ENCODE measurements at places on chromosomes 7 and 10. TPM values are rescaled to one million over a fixed set of nuclear protein-coding genes. Genes with fewer than 3 reads are reported as not detected.

Gene AS3MT
- polyA plus RNA-seq: 23.2 TPM

Gene MAP3K8
- polyA plus RNA-seq: 8.8 TPM

Gene PDZD8
- 39.7 TPM for polyA plus RNA-seq

Gene DRGX
- not detected for polyA plus RNA-seq

Gene CYP26A1
- polyA plus RNA-seq: not detected

DNA sequence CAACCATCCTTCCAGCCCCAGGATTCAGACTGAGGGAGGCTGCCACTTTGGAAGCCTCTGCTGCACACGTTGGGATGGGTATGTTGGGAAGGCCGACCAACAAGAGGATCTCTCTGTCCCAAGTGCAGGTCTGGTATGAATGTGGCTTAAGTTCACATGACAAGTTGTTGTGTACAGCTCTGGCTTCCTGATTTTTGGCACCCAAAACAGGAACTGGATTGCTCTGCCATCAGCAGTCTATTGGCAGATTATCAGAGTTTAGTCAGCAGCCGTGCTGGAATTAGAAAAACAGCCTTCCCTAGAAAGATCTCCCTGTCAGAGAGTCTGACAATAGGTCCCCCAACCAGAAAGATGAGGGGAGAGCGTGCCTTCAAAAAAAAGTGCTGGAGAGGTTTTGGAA, 66.9 kb downstream of the GOLGA7B start:
- DNase-seq: no peak

DNA sequence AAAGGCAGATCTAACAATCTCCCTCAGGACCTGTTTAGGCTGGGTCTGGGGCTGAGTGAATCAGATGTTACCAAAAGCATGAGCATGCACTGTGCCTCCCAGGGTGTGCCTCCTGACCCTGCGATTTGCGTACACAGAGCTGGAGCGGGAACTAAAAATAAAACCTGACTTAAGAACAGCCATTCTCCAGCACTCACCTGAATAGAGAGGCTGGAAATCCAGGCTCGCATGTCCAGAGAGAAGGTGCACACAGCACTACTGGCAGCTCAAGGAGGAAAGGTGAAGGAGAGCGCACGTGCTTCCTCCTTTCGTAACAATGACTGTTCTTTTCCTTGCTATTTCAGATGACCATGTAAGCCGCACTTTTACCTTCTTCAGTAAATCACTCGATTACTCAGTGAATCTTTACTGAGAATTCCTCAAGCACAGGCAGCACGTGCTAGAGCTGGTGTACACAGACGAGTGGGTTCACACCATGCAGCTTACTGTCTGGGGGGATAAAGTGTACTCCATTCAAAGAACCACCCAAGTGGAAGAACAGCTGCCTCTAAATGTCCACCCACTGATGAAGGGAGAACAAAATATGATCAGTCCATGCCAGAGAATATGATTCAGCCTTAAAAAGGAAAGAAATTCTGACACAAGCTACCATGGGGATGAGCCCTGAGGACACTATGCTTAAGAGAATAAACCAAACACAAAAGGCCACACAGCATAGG, 45.6 kb downstream of the SFMBT2 start:
- DNase-seq: no peak

GRCh38 chr7:89247207-89247606, 451.7 kb upstream of the TEX47 start:
- no peak for DNase-seq

DNA sequence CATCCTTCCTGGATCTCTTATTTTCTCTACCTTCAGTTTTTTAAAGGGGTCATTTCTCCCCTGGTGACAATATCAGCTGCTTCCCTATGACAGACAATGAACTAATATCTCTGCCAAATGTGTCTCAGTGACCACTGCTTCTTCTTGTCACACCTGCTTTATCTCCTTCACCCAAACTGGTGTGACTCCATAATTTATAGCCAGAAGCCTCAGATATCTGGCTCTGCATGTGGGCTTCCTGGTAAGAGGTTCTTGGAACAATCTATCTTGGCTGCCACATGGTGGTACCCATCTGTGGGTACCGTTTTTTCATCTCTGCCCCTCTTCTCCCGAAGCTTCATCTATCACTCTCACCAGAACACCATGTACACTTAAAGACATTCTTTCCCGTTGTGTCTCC, 37.0 kb downstream of the CPVL start:
- DNase-seq: no peak

- DNase-seq: no peak
These were observed 30.6 kb upstream of the TAX1BP1 start for GRCh38 chr7:27709137-27710075.

GRCh38 chr7:79221211-79221610, 232.3 kb downstream of the MAGI2 start:
- DNase-seq: no peak
